Iris pigment epithelial cell (primary cell): ENCODE measurements at places on chromosomes 11 and 22.
A peak's percentile ranks its signal among the peaks of the same experiment; 100 is the strongest.

DNA sequence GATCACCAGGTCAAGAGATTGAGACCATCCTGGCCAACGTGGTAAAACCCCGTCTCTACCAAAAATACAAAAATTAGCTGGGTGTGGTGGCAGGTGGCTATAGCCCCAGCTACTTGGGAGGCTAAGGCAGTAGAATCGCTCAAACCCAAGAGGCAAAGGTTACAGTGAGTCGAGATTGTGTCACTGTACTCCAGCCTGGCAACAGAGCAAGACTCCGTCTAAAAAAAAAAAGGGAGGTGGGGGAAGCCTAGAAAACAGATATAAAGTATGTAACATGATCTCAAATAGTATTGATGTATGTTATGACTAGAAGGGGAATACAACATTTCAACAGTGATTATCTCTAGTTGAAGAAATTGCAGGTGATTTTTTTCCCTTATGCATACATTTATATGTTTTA is 61.4 kb downstream of the SLC1A2 start:
- peak; percentile 44 for DNase-seq

GRCh38 chr22:40036591-40037225 is 42.0 kb downstream of the FAM83F start:
- peak; percentile 79 for DNase-seq

DNA sequence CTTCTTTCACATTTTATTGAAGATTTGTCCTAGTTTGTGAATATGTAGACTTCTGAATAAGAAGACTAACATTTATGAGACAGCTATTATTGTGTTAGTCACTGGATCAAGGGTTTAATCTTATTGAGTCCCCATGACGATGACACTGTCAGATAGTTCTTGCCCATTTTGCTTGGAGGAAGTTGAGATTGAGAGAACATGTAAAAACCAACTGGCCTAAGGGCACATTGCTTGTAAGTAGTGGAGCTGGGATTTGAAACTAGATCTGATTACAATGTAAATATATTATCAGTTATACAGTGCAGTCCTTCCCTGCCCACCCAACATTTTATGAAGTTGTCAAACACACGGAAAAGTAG is 134.7 kb downstream of the HIPK3 start:
- DNase-seq = no peak

DNA sequence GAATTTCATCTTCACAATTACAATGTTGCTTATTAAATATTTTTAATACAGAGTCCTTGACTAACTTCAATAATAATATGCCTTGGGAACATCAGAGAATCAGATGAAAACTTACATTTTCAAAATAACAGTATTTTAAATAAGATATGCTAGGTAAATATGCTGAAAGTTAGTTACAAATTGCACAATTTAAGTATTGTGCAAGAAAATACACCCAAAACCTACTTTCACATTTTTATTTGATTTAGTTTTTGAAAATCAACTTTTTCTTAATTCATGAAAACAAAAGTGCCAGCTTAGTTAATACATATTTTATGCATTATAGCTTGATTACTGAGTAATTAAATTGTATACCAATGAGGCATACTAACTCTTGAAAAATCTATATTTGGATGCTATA is 76.8 kb downstream of the SOX6 start:
- DNase-seq = no peak

GRCh38 chr11:16321148-16321547 is 35.2 kb downstream of the SOX6 start:
- no peak for DNase-seq

GRCh38 chr11:77442394-77443053 is 31.4 kb downstream of the PAK1 start:
- no peak for DNase-seq

DNA sequence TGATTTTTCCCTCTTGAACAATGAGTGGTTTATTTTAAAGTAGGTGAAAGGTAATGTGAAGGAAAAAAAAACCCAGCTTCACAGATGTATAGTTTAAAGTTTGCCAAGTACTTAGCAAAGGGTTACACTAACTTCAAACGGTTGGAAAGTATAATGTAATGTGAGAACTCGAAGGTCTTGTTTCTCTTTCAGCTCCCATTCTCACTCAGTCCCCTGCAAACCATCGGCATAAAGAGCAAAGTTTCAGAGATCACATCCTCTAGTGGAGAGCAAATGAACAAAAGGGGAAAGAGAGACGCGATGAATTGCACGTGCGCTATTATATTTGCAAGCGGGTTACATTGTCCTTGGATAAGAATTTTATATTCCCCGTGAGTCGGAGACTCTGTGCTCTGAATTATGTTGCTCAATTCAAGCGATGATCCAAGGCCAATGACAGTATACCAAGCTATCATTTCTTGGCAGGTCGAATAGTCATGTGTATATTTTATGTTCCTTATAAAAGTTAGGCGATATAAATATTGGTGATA is 37.6 kb upstream of the BIRC3 start:
- DNase-seq = peak; percentile 79

- peak; percentile 42 for DNase-seq
Observed at GRCh38 chr22:20803696-20804324, 29.9 kb downstream of the SERPIND1 start.

GRCh38 chr11:48047616-48048015 is 67.3 kb downstream of the PTPRJ start:
- peak; percentile 64 for DNase-seq

DNA sequence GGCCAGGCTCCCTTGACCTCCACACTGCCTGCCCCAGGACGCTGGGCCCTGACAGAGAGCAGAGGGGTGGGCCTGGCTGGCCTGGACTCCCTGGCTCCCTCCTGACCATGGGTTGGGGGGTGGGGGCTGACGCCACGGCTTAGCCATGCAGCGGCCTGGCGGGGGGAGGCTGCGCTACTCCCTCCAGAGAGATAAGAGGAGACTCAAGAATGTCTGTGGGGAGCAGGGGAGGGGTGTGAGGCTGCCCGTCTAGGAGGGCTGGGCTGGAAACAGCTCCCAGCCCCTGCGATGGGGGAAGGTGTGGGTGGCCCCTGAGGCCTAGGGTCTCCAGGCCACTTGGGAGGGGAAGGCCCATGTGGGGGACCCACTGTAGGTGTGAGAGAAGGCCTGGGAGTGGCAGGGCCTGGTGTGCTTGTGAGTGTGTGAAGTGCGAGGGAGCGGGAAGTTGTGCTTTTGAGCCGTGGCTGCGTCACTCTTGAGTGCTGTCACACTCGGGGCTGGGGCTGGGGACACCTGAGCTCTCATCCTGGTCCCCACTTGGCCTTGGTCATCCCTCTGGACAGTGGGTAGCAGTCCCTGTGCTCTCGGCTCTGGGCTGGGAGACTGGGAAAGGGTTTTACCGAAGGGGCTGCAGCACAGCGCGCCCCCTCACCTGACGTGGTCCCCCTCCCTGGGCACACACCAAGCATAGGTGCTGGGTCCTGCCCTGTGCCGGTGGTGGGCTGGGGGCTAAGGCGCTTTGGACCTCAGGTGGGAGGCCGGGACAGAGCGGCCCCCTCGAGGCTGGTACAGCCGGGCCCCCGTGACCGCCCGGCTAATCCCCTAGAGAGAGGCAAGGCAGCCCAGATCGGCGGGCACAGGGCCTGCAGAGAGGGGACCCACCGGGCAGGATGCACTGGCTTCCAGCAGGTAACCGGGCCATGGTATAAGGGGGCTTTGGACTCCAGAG is 2.4 kb downstream of the MYRF start:
- DNase-seq = peak; percentile 80
